Left ventricle myocardium inferior (tissue), 1 donor: ENCODE measurements at places on chromosomes 1 and 21.

- peaks cover 16% of the 10 kb centered on the region for H3K4me1 ChIP-seq
- no peak overlapping the region for H3K4me3 ChIP-seq
- peaks cover 4% of the 10 kb centered on the region for H3K36me3 ChIP-seq
- DNase-seq = no peak
- no peaks in the 10 kb centered on the region for H3K27me3 ChIP-seq
Measured at GRCh38 chr1:94936861-94937620, 10.1 kb upstream of the CNN3 start.

DNA sequence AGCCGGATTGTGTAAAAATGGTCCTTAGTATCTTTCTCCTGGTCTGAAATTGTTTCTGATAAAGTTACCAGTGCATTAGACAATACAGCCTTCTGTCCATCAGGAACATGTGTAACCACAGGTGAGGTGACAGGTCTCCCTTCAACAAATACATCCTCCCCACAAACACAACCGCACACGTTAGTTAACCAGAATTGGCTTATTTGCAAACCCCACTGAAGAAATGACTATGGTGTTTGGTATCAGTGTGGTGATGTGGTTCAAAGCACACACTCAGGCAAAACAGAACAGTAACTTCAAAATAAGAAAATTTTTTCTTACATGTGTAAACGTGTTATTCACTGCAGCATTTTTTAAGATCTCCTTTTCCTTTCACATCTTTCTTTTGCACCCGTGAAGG lies 517.2 kb upstream of the NR5A2 start:
- no peak overlapping the region for H3K4me3 ChIP-seq
- H3K27ac ChIP-seq = no peak overlapping the region
- no peaks in the 10 kb centered on the region for H3K36me3 ChIP-seq
- no peaks in the 10 kb centered on the region for H3K4me1 ChIP-seq

GRCh38 chr1:160797271-160797709 lies 1.3 kb downstream of the LY9 start:
- H3K27me3 ChIP-seq = no peaks in the 10 kb centered on the region
- no peak overlapping the region for H3K27ac ChIP-seq
- no peaks in the 10 kb centered on the region for H3K36me3 ChIP-seq
- DNase-seq = no peak
- H3K4me1 ChIP-seq = no peaks in the 10 kb centered on the region
- H3K4me3 ChIP-seq = no peak overlapping the region

DNA sequence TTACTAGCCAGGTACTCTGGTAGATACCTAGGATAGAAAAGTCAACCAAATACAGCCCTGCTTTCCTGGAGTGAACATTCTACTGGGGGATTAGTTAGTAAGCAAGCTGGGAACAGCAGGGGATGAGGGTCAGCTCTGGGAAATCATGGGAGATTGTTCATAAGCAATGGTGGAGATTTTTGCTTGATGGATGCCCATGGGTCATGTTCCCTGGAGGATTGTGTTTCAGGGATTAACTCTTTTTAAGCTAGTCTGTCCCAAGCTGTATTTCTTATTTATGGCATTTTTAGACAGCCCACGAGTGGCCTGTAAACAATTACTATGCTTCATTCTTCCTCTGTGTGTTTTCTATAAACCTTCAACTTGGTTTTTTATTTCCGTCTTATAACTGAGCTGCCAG lies 18.9 kb downstream of the CACHD1 start:
- H3K4me1 ChIP-seq = peaks cover 11% of the 10 kb centered on the region
- no peaks in the 10 kb centered on the region for H3K27me3 ChIP-seq
- no peak for DNase-seq
- no peaks in the 10 kb centered on the region for H3K36me3 ChIP-seq

GRCh38 chr1:230249695-230250480 lies 176.2 kb downstream of the PGBD5 start:
- DNase-seq = no peak
- no peak overlapping the region for H3K4me3 ChIP-seq
- no peak overlapping the region for H3K27ac ChIP-seq
- peaks cover 51% of the 10 kb centered on the region for H3K36me3 ChIP-seq

DNA sequence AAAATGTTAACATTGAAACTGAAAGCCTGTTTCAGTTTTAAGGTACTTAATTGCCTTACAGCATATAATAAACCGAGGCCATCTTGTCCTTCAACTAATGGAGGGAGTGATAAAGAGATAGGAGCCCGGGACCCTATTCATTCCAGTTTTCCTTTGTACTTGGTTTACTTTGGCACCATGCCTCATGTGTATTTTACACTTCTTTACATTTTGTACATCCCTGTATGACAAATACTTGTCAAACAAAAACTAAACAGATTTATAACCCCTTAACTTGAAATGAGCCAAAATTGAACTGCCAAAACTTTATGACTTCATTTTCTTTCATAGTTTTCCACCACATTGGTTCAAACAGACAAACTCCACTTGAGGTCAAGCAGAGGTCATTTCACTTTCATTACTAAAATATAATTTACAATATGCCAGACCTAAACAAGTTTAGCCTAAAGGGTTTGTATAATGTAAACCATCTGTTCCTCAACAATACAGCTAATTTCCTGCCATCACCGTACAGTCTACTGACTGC lies 30.9 kb upstream of the UBE2U start:
- H3K36me3 ChIP-seq = peaks cover 4% of the 10 kb centered on the region
- no peak overlapping the region for H3K4me3 ChIP-seq
- no peak for DNase-seq
- no peaks in the 10 kb centered on the region for H3K27me3 ChIP-seq
- no peak overlapping the region for H3K27ac ChIP-seq
- H3K4me1 ChIP-seq = peaks cover 22% of the 10 kb centered on the region

DNA sequence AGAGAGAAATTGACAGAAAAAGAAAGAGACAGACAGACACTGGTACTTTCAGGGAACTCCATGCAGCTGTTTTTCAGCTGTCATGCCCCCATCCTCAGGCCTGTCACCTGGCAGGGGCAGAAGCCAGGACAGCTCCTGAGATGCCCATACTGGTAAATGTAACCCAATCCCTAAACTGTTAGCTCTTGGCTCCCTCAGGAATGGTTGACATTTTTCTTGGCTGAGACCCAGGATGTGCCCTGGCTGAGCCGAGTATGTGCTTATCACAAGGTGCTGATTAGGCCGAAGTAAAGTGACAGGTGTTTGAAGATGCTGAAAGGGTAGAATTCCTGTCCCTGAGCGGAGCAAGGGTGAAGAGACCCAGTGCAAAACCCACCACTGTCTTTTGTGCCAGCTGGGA lies 50.7 kb downstream of the PGM1 start:
- H3K27me3 ChIP-seq = no peaks in the 10 kb centered on the region
- no peak overlapping the region for H3K4me3 ChIP-seq
- peaks cover 34% of the 10 kb centered on the region for H3K4me1 ChIP-seq
